ENCODE measurements at places on chromosomes 2 and 18. TPM values are rescaled to one million over a fixed set of nuclear protein-coding genes. Genes with fewer than 3 reads are reported as not detected.

IL18RAP gene
- total RNA-seq = not detected

TACR1 gene
- 1.8 TPM for total RNA-seq

MYL12B gene
- total RNA-seq = 396 TPM

TEKT4 gene
- not detected for total RNA-seq

PFN4 gene
- total RNA-seq = not detected

THAP4 gene
- total RNA-seq = 43.8 TPM

NABP1 gene
- total RNA-seq = 29.2 TPM

PPP1R1C gene
- total RNA-seq = 9.2 TPM

RHOB gene
- 186 TPM for total RNA-seq

UPP2 gene
- not detected for total RNA-seq

Measured in esophagus squamous epithelium (tissue), 5 donors.